A549 treated with ZK216348 at 1 μM for 4 hours (cell line): ENCODE measurements at places on chromosomes 11 and 22. TPM values are rescaled to one million over a fixed set of nuclear protein-coding genes. Genes with fewer than 3 reads are reported as not detected.

Gene TIMM8B
- total RNA-seq = 66.5 to 77.3 TPM (median 71.1 TPM) in 5 replicates

Gene OR4D10
- total RNA-seq = not detected in 5 replicates

Gene INS
- total RNA-seq = not detected in 5 replicates

Gene DNAJB7
- not detected in 5 replicates for total RNA-seq

Gene MB
- 5.5 to 9.1 TPM (median 7.8 TPM) in 5 replicates for total RNA-seq

Gene OR52I2
- total RNA-seq = not detected in 5 replicates

Gene MS4A6A
- total RNA-seq = not detected in 5 replicates

Gene SNU13
- total RNA-seq = 121 to 188 TPM (median 163 TPM) in 5 replicates

Gene TRIM49
- total RNA-seq = not detected in 5 replicates

Gene HIPK3
- 11.2 to 19.9 TPM (median 14.8 TPM) in 5 replicates for total RNA-seq

Gene ALG9
- 16.9 to 20.2 TPM (median 18.8 TPM) in 5 replicates for total RNA-seq

Gene PLEKHB1
- 0.48 to 1.4 TPM (median 1.1 TPM) in 5 replicates for total RNA-seq

Gene CTSW
- total RNA-seq = 0.20 TPM in 1 of 5 replicates, not detected in the others

Gene ART1
- total RNA-seq = not detected in 5 replicates

Gene CRYBB2
- not detected in 5 replicates for total RNA-seq

Gene FAM180B
- 0.33 TPM in 1 of 5 replicates, not detected in the others for total RNA-seq

Gene KCTD14
- 1.3 to 2.1 TPM (median 1.7 TPM) in 5 replicates for total RNA-seq

Gene ZBTB16
- total RNA-seq = 0.15 to 0.56 TPM (median 0.32 TPM) in 4 of 5 replicates, not detected in the other

Gene OR51A4
- not detected in 5 replicates for total RNA-seq

Gene IGLL1
- not detected in 5 replicates for total RNA-seq

Gene IL17REL
- total RNA-seq = 0.06 TPM in 1 of 5 replicates, not detected in the others
